HT1080 (cell line): ENCODE measurements at places on chromosomes 1 and 21.

- DNase-seq: no peak
Observed at GRCh38 chr1:231596337-231596791, 30.2 kb upstream of the DISC1 start.

DNA sequence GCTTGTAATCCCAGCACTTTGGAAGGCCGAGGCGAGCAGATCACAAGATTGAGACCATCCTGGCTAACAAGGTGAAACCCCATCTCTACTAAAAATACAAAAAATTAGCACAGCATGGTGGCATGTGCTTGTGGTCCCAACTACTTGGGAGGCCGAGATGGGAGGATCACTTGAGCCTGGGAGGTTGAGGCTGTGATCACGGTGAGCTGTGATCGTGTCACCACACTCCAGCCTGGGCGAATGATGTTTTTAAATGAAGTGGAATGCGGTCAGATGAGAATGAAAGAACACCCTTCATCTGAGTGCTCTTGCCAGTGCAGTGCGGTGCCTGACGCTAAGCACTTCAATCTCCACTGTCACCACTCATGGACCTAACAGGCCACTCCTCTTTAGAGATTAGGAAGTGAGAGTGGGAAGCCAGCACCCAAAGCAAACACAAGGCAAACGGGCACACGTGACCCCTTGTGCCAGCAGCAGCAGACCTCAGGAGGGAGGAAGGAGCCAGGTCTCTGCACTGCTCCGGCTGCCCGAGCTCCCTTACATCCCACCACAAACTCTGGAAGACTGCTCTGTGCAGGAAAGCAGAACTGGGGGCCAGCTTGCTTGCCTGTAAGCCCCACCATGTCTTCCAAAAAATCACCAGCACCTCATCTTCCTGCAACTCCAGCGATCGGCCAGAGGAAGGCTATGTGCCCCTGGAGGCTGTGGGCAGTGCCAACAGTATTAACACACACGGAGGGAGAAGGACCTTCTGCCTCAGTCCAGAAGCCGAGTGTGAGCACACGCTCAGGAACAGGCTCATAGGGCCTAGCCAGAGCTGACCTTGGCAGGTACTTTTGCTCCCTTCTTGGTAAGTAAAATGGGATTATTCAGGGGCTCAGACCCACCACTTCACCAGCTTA, 9.7 kb downstream of the CTNNBIP1 start:
- DNase-seq: no peak

- DNase-seq: no peak
Observed at GRCh38 chr1:25893116-25893515, 13.1 kb downstream of the STMN1 start.

GRCh38 chr1:219687779-219688178, 74.9 kb upstream of the ZC3H11B start:
- DNase-seq: no peak

GRCh38 chr1:245898581-245898980, 608.5 kb downstream of the SMYD3 start:
- no peak for DNase-seq
